ENCODE measurements at places on chromosomes 1 and 21.

GRCh38 chr1:95974586-95974985, 740.6 kb downstream of the RWDD3 start:
- no peak for DNase-seq

- DNase-seq = no peak
Measured at GRCh38 chr21:36555199-36555800, 75.4 kb upstream of the CLDN14 start.

DNA sequence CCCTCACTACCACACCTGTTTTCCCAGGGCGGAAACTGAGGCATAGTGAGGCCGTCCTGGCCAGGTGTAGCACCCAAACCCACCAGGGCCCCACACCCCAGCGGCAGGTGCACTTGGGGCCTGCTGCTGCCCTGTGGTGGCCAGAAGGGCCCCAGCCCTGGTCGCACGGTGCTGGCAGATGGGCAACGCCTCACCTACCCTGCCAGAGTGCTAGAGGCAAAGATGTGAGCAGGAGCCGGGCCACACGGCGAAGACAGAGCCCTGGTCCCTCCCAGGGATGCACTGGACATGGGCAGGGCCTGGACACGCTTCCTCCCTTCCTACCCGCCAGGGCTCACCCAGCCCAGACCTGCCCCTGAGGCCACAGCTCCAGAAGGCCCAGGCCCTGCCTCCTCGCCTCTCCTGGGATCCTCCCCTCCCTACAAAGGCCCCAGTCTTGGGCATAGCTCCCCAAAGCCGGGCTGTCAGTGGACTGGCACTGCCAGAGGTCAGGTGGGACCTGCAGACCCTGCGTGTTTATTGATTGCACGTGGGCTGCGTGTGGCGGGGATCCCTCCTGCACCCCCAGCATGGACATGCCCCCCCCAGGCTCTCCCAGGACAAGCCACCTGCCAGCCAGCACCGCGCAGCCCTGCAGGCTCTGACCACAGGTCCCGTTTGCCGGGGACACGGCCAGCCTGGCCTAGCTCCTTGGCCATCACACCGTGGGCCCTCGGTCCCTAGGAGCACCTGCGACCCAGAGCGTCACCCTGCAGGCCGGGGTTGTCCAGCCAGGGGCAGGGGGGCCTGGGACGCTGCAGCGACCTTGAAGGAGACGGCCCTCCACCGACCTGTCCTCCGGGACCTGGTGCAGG, 44.1 kb downstream of the MEGF6 start:
- DNase-seq = no peak

DNA sequence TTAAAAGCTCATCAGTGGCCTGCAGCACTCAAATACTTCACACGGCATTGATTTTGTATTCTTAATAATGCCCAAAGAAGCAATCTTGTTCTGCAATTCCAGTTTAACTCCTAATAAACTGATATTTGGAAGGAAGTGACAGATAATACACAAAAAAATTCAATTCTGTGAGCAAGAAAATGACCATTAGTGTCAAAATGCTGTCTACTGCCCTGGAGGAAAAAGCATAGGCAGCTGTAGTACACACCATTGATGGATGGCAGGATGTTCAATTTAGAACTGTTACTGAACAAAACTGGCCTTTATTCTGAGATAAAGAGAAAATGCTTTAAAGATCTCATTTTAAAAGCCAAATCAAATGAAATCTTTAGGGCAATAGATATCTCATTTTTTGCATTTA, 251.3 kb upstream of the FMN2 start:
- DNase-seq = no peak

- peak; percentile 3 for DNase-seq
Measured at GRCh38 chr1:82978461-82979324, 1020.2 kb downstream of the TTLL7 start.

DNA sequence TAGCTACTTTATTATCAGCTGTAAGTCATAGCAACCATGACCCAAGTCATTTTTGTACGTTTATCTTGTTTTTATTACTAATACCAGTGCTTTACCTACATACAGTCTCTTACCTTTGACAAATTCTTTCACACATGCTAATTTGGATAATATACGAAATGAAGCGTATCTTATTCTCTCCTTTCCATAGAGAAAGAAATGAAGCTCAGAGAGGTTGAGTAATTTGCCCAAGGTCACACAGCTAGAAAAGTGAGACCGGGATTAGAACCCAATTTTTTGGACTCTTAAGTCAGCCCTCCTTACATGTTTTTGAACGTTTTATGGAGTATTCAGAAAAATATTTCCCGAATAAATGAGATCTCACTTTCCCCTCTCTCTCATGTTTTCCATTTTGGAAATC, 52.6 kb downstream of the OLIG1 start:
- no peak for DNase-seq

DNA sequence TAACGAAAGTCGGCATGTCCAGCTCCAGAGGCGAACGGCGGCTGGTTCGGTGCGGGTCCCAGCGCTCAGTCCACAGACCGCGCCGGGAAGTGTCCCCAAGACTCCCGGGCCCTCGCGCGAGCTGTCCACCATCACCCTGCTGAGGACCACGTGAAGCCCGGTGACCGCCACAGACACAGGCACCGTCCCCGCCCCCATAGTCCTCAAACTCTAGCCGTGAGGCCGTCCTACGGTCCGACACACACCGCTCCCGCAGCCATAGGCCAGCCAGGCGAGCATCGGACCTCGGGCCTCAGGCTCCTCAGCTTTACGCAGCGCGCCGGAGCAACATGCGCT, 535 bp downstream of the SETD4 start:
- DNase-seq = no peak

GRCh38 chr1:61670445-61670844, 54.5 kb downstream of the TM2D1 start:
- DNase-seq = no peak

GRCh38 chr1:10242811-10243210, 32.4 kb downstream of the KIF1B start:
- DNase-seq = no peak

DNA sequence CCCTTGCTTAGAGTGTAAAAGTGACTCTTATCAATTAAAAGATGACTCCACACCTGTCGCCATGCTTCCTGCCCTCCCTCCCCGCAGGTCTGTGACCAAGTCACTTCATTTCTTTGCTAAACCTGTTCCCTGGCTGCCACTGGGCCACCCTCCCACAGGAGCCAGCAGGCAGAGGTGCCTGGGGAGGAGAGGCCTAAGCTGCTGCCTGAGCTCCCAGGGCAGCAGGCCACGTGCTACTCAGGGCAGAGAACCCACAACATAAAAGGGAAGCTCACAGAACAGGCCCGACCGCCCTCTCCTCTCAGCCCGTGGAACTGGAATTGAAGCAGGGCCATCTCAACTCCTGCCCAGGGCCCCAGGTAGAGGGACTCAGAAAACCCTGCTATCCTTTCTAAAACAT, 4.9 kb downstream of the C1orf198 start:
- DNase-seq = no peak

DNA sequence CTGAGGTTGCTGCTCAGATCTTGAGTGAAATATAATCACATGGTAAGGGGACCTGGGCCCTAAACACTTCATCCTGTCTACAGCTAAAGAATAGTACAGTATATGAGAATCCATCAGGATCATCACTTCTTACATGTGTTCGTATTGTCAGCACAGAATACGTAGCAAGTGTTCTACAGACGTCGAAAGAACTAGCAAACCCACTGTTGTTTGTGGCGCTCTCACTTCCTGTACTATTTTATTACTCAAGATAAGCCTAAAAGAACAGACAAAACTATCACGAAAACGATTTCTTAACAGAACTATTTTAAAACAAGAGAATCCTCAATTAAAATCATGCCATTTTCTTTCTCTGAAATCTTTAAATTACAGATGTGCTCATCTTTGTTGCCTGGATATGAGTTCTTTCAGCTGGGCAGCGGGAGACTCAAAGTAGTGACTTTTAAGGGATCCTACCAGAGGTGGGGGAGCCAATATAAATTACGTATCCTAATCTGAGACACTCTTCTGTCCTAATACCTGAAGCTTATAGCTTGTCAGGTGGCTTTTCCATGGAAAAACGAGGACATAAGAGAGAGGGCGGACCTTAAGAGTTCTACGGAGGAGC, 724 bp downstream of the ST7L start:
- DNase-seq = no peak
